ENCODE measurements at places on chromosomes 7 and 10. TPM values are rescaled to one million over a fixed set of nuclear protein-coding genes. Genes with fewer than 3 reads are reported as not detected.

The C10orf120 gene
- total RNA-seq, result not detected

The TAX1BP1 gene
- total RNA-seq, result 149 TPM

The TMEM229A gene
- total RNA-seq, result 0.24 TPM

The CFTR gene
- total RNA-seq, result 0.19 TPM

The AKR1C4 gene
- not detected for total RNA-seq

The PRLHR gene
- total RNA-seq, result not detected

The OGA gene
- 77.6 TPM for total RNA-seq

DNA sequence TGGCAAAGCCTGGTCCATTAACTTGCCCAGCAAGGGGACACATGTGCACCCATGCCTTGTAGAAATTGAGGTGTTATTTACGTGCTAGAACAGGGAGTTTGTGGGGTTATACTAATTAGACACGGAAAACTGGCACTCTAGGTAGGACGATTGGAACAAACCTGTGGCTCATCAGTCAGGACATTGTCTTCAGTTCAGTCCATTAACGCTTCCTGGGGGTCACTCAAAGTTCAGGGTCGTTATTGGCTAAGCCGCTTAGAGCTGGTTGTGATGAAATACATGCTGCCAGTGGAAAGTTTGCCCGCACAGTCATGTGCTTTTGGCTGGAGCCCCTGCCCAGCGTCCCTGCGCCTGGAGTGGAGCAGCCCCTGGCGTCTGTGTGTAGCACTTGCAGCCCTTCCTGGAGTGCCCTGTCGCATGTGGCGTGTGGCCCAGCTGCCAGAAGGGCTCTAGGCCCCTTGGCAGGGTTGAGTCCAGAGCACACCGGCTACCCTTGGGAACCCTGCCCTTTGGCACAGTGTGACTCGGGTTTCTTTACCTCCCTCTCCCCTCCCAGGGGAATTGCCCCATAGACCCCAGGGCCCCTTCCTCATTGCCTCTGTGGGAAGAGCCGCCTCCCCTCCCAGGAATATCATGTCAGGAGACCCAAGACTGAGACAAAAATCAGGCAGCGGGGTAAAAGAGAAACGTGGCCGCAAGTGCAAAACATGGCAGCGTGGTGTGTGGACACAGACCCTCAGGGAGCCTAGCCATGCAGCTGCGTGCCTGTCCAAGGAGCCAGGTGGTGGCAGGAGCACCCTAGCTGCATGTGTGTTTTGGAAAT is 9.8 kb downstream of the ZNF775 start:
- no peak for DNase-seq

DNA sequence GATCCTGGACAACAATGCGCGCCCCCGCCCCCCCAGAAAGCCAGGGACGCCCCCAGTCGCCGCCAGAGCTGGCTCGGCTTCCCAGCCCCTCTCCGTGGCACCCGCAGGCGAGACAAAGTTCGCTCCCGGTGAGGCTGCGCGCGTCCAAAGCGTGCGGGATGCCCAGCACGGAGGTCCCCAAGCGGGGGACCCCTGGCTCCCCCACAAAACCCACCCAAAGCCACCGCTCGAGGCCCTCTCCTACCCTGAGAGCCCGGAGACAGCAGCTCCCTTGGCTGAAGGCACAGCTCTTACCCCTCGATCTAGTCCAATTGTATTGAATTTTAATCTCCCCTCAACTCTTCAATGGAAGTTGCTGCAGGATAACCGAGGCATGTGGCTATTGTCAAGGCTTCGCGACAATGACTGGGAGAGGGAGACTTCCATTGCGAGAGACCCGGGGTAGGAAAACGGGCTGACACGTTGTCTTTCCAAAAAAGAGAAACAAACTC is 305.3 kb downstream of the PRPF18 start:
- no peak for DNase-seq

GRCh38 chr10:49167425-49168170 is 20.6 kb downstream of the TMEM273 start:
- peak; percentile 27 for DNase-seq

DNA sequence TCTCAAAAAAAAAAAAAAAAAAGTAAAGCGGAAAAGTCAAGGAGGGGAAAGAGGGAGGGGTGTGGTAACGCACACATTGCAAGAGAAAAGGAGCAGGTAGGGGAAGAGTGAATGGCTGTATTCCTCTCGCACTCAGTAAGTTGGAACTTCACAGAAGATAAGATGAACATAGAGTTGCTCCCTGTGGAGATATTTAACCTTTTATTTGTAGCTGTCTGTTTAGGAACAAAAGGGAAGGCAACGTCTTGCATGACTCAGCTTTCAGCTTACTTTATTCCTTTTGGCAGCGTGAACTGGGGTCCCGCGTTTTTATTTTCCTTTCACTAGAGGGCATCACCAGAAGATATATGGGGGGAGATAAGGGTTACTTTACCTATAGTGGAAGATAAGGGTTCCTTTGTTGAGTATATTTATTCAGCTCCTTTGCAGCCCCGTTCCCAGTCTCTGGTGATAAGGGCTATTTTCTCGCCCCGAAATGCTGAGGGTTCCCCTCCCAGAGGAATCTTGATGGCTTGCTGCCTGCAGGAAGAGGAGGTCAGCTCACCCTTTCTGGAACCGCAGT is 78.5 kb downstream of the APBB1IP start:
- DNase-seq, result no peak

- DNase-seq, result no peak
These were observed 111.6 kb downstream of the HTR5A start for GRCh38 chr7:155181768-155182167.

GRCh38 chr10:75288140-75288711 is 52.5 kb upstream of the COMTD1 start:
- no peak for DNase-seq

DNA sequence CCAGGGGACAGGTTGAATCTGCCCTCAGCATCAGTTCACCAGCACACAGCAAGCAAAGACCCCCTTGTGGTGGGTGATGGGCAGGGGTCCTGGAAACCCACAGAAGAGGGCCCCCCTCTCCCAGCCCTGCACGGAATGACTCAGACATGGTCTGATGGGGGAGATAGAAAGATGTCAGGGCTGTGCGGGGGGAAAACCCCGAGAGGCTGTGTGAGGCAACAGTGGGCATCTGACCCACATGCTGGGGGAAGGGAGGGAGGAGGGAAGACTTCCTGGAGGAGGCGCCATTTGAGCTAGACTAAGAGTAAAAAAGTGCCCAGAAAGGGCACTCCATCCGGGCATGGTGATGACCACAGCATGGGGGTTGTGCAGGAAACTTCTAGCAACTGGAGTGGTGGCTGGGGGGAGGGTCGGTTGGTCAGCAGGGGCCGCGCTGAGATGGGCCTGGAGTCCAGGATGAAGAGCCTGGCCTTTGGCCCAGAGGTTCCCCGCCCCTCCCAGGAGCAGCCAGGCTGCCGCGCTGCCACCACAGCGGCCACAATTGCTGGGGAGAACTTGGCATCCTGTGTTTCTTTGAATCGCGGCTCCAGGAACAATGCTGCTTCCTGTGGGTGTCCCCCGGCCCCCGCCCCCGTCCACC is 2.5 kb downstream of the LFNG start:
- DNase-seq, result no peak

DNA sequence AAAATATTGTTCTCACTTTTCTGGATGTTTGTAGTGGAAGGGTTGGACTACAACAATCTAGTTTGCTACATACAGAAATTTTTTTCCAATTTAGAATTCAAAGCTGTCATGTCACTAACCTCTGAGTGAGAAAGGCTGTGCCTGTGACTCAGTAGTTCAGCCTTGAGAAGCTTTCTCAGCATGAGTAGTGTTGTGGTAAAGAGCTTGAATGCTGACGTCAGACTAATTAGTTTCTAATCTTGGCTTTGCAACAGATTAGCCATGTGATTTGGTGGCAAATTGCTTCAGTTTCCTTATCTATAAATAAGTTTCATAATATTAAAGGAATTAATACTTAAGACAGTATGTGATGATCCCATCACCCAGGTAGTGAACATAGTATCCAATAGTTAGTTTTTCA is 83.8 kb downstream of the ABCA13 start:
- no peak for DNase-seq

- DNase-seq, result no peak
These were observed 254.9 kb upstream of the NPY start for GRCh38 chr7:24029068-24029467.

GRCh38 chr10:133385214-133385613 is 6.2 kb downstream of the PAOX start:
- DNase-seq, result no peak

GRCh38 chr7:51309361-51310130 is 7.1 kb downstream of the COBL start:
- DNase-seq, result no peak

- peak; percentile 82 for DNase-seq
These were observed 103.7 kb downstream of the PLXNA4 start for GRCh38 chr7:132472463-132473120.

DNA sequence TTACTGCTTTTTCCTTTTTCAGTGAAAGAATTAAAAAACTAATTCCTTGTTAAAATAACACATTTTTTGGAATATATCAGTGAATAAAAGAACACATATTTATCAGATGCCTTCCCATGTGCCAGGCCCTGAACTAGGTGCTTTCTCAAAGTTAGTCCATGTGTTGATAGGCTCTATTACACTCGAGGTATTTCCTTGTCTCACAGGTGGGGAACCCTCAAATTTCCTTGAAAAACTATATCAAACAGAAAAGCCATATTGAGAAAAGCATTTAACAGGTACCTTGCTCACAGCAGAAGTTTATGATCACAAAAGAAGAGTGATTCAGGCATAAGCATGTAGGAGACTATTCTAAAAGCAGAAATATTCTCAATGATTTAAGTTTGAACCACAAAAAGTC is 75.6 kb upstream of the OGDHL start:
- no peak for DNase-seq

DNA sequence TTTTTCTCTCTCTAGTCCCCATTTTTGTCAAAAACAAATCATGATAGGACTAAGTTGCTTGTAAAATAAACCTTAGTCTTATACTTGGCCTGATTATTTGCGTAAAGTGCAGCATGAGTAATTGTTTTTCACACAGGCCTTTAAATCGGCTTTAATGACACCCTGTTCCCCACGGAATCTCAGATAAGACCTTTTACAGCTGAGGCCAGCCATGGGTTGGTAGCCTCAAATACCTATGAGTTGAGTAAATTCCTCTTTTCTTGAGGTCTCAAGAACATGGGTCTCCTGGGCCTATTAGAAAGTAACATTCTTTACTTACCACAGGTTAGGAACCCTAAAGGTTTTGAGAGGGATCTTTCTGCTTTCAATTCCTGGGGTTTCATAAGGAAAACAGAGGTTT is 761.0 kb upstream of the PHF14 start:
- DNase-seq, result no peak

DNA sequence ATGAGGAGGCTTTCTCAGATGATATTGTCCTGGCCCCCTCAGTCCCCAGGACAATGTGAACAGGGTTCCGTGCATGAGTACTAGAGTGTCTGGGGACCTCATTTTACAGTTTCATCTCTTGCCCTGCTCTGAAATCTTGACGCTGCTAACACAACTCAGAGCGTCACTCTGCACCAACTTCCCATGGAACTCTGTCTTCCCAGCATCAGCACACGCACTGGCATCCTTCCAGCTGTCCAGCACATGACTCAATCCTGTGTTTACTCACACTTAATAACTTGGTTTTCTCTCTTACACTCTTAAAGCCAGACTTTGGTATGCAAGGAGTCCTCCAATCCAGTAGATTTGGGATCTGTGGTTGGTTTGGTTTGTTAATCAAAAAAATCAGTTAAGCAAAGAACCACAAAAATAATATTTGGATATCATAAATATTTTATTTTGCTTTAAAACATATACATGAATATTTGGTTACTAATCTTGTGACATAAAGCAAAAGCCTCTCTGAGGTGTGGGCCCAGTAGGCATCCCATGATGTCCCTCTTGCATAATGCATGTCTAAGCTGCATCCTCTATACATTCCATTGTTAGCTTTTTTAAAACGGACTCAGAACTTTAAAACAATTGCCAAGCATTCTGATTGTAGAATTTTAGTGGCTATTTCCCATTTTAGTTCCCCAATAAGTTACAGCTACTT is 131.0 kb downstream of the CXCL12 start:
- DNase-seq, result no peak

GRCh38 chr10:116637830-116638229 is 17.1 kb downstream of the PNLIPRP2 start:
- no peak for DNase-seq

GRCh38 chr10:44260286-44260928 is 124.5 kb downstream of the CXCL12 start:
- no peak for DNase-seq

GRCh38 chr10:51382181-51382580 is 307.9 kb downstream of the PRKG1 start:
- DNase-seq, result no peak

DNA sequence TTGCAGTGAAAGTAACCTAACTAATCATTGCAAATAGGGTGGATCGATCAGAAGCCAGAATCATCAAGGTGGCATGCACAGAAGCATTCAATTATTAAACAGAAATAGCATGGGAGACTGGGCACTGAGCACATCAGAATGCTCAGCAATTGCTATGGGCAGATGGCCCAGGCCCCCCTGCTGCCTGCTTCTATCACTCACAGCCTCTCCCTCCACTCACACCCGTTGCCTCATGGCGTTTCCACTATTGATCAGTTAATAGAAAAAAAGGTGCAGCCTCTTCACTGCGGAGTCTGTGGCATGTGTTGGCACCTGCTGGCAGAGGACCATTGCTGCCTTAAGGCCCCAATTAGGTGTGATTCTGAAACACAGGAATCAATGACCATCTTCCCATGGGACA is 11.2 kb upstream of the HTR5A start:
- no peak for DNase-seq

- DNase-seq, result no peak
These were observed 65.1 kb upstream of the ITGA8 start for GRCh38 chr10:15784662-15785300.

DNA sequence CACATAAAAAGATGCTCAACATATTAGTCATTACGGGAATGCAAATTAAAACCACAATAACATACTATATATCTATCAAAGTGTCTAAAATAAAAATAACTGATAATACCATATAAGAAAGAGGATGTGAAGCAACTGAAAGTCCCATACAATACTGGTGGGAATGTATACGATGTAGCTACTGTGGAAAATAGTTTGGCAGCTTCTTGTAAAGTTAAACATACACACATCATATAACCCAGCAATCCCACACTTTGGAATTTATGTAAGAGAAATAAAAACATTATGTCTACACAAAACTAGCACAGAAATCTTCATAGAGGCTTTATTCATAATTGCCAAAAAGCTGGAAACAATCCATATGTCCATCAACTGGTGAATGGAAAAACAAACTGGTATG is 10.5 kb upstream of the COMMD3 start:
- DNase-seq, result no peak

GRCh38 chr7:159207393-159207792 is 62.7 kb upstream of the VIPR2 start:
- no peak for DNase-seq

- DNase-seq, result no peak
These were observed 50.0 kb upstream of the HGF start for GRCh38 chr7:81819861-81820260.

All from cardiac septum (tissue), 1 donor.